Fibroblast of skin of right quadriceps (primary cell): ENCODE measurements at places on chromosomes 1 and 21.

DNA sequence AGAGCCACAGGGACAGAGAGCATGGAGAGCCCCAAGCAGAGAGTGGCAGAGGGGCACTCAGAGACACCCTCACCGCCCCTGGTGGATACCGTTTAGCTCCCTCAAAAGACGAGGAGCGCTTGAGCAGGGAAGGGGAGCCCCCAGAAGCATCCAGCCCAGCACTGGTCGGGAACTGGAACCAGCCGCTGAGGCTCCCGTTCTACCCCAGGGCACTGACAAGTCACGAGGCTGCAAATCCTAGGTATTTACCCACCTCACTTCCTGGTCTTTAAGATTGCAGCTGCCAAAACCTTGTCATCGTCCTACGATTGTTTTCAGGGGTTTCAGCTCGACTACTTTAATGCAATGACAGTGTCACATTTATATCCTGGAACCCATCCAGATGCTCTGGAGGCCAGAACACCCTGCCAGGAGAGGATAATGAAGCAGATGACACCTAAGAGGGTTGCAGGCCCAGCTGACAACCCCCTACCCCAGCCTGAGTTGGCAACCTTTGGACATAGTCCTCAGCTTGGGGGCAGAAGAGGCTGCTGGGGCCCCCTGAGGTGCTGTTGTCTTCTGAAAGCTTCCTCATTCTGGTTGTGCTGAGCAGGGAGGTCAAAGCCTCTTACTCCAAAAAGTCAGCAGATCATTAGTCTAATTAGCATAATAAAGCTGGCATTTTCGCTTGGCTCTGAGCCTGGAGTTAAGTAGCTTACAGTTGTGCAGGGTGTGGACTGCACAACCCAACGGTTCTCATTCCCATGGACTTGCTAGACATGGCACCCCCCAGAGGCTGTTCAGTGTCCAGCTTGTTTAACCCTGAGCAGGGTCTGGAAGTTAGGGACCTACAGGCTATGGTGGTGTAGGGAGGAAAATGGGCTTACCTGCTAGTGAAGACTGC lies 20.6 kb upstream of the BACE2 start:
- no peak for DNase-seq

- no peak for DNase-seq
These were observed 112.4 kb downstream of the PIK3R3 start for GRCh38 chr1:46020010-46020409.

DNA sequence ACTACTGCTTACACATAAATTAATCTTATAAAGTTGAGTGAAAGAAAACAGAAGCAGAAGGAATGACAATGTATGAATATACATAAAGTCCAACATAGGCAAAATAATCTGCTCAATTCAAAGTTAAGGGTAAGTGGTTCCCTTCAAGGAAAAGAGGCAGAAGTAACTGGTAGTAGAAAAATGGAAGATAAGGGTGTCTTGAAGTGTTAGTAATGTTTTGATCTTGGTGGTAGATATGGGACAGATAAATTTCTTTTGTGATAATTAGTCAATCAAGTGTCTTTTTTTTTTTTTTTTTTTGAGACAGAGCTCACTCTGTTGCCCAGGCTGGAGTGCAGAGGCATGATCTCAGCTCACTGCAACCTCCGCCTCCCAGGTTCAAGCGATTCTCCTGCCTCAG lies 12.7 kb downstream of the USP48 start:
- DNase-seq = no peak

DNA sequence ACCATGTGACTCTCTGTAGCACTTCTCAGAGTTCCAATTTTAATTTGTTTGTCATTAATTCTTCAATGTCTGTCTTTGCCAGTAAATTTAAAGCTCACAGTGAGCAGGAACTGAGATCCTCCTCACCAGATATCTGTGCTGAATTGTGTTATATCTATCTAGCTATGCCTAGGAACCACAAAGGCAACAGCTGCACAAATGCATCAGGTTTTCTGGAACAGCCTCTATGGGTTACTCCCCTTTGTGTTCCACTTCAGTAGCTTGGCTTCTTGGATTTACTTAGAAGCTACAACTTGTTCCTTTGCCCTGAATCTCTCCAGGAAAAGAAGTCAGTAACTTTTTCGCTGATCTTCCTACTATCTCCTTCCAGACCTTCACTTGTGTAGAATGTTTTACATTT lies 1237.8 kb upstream of the ADGRL4 start:
- DNase-seq = no peak

- DNase-seq = no peak
These were observed 964.6 kb downstream of the BRINP3 start for GRCh38 chr1:189513091-189513490.
